ENCODE measurements at places on chromosomes 1 and 21. TPM values are rescaled to one million over a fixed set of nuclear protein-coding genes. Genes with fewer than 3 reads are reported as not detected.

The SLC35F3 gene
- not detected for total RNA-seq

GRCh38 chr1:194866153-194866552 is 1679.7 kb upstream of the B3GALT2 start:
- DNase-seq = no peak

DNA sequence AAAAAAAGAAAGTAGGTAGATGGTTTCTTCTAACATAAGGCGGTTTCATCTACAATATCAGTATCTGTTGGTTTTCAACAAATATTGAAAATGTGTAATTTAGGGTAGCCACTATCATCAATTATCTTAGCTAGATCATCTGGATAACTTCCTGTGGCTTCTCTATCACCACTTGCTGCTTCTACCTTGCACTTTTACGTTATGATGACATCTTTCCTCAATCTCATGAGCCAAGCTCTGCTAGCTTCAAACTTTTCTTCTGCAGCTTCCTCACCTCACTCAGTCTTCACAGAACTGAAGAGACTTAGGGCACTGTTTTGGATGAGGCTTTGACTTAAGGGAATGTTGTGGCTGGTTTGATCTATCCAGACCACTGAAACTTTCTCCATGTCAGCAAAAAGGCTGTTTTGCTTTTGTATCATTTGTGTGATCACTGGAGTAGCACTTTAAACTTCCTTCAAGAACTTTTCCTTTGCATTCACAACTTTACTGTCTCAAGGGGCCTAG is 144.9 kb upstream of the HP1BP3 start:
- DNase-seq = no peak

The ZBTB37 gene
- total RNA-seq = 28.9 TPM

DNA sequence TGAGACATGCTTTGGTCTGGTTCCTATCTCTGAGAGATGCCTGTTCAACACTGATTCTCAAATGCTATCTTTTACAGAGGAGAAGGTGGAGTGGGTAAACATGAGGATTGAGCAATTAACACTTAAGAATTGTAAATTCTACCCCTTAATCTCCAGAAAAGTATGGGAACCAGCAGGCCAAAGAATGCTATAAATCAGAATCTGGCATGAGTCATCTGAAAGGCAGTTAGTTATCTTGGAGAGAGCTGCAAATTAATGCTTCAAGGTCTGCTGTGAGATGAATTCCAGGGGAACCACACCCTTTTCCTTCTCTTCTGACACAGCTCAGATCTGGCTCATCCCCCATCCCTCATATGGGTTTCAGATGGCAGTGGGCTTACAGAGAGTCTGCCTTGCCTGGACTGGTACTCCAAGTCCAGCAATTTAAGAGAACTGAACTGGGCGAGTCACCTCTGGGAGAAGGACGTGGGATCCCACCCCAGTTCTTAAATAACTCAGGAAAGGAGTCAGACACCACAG is 5.2 kb downstream of the S100A10 start:
- DNase-seq = no peak

DNA sequence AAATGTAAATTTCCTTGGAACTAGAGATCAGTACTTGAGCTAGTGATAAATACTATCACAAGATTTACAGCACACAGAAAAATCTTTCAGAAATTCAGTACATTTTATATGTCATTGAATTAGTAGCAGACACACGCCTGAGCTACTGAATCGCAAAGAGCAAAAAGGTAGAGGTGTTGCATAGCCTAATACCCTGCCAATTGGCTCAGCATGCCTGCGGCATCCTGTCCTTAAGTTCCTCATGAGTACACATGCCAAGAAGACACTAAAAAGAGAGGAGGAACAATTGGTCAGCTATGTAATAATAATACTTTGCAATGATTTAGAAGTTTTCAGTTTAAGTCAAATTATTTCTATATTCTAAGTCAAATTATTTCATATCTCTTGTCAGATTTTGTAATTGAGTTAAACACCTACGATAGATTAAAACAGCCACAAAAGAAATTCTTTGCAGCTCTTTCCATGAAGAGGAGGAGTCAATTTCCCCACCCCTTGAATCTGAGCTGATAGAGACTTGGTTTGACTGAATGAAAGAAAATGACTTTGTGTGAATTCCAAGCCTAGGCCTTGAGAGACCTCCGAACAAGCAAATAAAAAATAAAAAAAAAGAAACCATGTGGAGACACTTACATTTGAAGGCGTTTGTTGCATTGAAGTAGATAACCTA is 36.2 kb upstream of the PKN2 start:
- DNase-seq = no peak

DNA sequence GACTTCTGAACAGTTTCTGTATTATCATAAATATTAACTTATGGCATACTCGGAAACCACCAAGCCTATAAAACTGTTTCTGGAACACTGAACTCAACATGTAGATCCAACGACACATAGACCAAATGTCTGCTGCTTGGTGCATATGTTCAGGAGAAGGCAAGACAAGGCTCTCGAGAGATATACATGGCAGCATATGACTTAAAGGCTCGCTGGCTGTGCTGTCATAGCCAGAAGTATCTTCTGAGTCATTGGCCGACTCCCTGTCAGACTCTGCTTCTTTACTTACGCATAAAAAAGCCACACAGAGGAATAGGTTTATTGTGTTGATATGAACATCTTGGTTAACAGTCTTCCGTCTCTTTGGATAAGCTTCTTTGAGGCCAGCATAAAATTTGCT is 60.6 kb downstream of the LYST start:
- no peak for DNase-seq

DNA sequence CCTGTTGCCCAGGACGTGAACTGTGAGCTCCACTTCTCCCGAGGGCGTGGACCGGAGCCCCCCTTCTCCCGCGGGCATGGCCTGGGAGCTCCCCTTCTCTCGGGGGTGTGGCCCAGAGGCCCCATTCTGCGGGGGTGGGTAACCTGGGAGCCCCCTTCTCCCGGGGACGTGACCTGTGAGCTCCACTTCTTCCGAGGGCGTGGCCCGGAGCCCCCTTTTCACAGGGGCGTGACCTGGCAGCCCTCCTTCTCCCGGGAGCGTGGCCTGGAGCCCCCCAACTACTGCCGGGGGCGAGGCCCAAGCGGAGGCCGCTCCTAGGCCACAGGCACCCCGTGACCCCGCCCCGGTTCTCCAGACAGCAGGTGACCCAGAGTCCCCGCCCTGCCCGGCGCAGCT is 320 bp downstream of the C1orf174 start:
- DNase-seq = no peak

The LCE3D gene
- total RNA-seq = not detected

The TNFAIP8L2 gene
- 3.1 TPM for total RNA-seq

DNA sequence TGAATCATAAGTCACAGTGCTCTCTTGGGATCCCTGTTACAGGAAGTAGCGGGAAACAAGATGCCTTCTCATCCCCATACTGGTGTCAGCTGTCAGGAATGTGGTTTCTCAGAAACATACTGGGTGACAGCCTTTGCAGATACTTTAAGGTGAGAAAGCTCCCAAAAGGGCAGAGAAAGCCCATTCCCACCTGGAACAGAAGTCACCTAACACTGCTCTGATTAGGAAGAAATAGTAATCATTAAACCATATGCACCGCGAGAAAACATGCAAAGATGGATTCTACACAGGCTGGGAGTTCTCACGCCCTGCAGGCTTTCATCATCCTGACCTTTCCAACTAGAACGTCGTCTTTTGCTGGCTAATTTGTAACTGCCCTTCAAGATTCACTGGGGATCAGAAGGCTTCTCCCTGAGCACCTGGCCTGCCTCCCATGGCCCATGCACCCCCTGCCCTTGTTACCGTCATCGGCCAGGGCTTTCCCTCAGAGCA is 46.2 kb upstream of the SLC44A3 start:
- no peak for DNase-seq

GRCh38 chr1:109256971-109257681 is 7.8 kb downstream of the CELSR2 start:
- no peak for DNase-seq

The MAP10 gene
- total RNA-seq = 3.7 TPM

GRCh38 chr1:9133870-9134585 is 5.1 kb upstream of the GPR157 start:
- DNase-seq = no peak
